Stimulated activated CD4-positive, alpha-beta T cell treated with anti-CD3 and anti-CD28 coated beads, Interleukin-4, amount 100 ng/mL, for 1 hour (primary cell): ENCODE measurements at places on chromosomes 3 and 15.

DNA sequence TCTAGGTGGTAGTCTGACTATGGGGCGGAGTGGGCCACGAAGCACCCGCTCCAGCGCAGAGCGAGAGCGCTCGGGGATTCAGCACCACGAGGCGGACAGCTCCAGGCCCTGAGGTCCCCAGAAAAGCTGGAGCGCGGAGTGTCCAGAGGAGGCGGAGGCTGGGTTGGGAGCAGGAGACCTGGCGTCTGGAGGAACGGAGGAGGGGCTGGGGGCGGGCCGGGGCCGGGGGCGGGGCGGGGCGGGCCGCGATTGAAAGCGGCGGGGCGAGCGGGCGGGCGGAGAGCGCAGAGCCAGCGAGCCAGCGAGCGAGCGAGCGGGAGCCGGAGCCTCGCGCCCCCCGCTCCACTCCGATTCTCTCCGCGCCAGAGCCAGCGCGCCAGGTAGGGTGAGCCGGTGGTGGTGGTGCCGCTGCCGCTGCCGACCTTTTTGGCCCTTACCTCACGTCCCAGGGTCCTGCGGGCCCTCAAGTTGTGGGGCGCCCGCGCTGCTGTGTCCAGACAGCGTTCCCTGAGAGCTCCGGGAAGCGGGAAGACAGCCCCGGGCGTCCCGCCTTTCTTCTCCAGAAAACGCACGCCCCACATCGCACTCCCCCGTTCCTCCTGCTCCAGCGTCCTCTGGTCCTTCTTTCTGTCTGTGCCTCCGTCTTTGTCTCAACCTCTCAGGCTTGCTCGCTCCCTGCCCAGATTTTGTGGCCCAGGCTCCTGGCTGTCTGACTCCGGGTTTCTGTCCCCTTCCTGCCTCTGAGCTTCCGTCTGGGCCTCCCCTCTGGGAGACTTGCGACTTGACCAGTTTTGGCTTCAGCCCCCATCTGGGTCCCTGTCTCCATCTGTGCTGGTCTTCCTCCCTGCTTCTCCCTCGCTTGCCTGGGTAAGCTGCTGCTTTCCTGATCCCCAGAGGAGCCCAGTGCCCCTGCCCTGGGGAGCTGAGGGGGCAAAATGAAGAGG lies at the start of gene GRM2:
GRM2 (plus strand) TSS at position 281 of the 944 bp plus-strand sequence. CDS start 1,916 bp downstream, outside the sequence.
- peak; percentile 32 for DNase-seq

DNA sequence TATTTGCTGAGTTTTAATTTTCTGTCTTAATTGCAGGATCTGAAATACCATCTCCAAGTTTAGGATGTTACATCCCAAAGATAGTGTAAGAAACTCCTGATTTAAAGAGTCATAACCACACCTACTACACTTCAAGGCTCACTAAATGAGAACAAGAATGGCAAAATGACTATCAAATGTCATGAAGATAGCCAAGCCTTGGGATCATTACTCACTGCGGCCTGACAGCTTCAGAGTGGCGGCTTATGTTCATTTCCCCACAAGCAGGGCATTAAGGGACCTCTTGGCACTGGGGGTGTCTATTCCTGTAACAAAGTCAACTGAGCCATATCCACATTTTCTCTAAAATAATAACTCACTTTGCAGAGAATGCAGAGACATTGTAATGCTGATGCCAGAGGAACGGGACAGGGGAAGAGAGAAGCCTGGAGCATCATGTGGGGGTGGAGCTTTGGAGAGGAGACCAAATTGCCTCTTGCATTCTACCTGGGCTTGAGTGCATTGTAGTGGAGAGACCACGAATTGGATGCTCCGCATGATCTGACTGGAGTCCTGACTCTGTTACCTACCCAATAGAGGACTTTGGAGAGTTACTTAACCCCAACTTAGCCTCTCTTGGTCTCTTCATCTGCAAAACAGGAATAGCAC lies 219.2 kb downstream of the OPA1 start:
- DNase-seq, result no peak

DNA sequence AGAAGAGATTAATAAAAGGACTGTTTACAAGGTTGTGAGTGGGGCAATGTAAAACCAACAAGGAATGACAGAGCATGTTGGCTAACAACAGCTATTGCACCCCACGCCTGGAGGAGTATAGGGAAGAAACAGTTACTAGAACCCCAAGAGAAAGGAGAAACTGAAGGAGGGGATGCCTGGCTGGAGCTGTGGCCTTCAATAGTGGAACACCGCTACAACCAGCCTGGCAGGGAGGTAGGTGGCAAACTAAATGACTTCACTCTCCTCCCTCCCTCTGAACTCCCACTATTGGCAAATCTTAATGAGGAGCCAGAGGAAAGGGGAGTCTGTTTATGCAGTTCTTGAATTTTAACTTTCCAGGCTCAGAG lies 7.2 kb upstream of the CD47 start:
- DNase-seq, result no peak

- DNase-seq, result peak; percentile 57
Measured at GRCh38 chr15:60649845-60650548, 171.1 kb upstream of the ICE2 start.

- DNase-seq, result no peak
Measured at GRCh38 chr3:194875581-194876402, 190.1 kb downstream of the FAM43A start.

DNA sequence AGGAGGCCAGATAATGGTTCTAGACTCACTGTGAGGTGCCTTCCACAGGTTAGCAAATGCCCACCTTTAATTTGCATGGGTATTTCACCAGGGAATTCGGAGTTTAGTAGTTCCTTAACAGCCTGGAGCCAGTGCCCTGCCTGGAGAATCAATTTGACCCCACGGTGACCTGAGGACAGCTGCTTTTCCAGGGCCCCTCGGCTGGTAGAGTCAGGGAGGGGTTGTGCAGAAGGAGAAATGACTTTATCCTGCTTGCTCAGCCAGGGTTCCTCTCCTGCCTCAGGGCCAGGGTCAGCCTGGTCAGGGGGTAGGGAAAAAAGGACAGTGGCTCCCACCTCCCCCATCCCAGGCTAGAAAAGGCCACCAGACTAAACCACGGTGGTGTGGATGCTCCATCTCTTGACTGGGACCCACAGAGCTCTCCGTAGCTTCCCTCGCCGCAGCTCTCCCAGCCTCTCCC lies 12.0 kb downstream of the DLL4 start:
- no peak for DNase-seq

GRCh38 chr15:48315041-48315440 lies 16.2 kb upstream of the DUT start:
- no peak for DNase-seq

DNA sequence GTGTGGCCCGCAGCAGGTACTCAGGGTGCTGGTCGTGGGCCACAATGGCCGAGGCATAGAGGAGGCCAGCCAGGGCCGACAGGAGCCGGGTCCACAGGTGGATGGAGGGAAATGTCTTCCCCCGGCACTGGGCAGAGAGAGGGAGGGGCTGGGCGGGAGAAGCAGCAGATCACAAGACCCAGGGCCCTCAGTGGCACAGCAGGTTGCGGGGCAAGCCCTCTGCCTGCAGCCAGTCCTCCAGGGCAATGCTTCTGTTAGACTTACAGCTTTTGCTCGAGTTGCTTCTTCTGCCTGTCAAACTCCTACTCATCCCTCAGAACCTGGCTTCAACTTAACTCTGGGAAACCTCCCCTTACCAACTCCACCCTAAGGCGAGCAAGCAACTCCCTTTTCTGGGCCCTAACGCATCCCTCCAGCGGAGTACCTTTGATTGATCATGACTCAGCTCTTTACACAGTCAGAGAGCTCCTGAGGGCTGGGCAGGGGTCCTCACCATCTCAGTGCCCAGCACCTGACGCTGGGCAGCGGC lies 16.0 kb downstream of the TMEM44 start:
- no peak for DNase-seq

DNA sequence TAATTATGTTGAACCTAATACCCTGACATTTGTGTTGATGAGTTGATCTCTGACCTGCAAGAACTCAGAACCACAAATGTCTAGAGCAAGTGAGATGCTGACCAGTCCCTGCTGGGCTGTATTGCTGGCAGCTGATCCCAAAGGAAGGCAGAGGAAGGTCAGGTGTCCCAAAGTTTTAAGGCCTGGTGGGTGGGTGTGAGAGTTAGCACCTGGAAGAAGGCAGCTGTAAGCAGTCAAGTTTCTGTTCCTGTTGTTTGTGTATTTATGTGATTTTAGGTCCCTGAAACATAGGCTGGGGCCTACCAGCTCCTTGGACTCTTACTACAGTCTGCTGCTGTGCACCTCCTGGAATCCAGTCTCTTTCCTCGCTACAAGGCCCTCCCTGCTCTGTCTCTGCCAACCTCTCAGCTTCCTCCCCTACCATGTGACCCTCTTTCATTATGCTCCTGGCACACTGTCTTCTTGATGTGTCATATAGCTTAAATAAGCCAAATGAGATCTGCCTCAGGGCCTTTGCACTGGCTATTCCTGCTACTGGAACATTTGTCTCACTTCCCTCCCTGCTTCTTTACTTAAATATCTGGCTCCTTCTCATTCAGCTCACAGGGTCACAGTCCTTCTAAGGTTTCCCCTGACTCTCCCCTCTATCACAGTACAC lies 31.0 kb upstream of the ATOSA start:
- no peak for DNase-seq

DNA sequence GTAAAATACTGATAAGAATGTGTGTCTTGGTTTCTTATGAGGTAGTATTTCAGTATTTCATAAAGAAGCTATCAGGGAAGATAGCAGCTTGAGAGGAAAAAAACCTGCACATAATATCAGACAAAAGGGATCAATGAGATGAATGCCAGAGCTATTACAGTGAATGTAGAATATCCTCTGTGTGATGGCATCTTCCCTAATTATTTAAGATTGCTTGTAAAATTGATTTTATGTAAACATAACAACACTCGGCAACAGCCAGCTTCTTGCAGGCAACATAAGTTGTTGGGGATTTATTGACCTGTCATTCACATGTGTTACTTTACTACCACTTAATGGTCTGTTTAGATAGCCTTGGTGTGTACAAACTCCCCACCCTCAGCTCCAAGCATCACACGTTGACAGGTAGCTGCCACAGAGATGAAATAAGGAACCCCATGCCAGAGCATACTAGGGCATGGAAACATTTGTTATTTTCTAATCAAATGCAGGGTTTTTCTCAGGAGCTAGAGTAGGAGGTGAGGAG lies 49.2 kb upstream of the RARB start:
- DNase-seq, result no peak

DNA sequence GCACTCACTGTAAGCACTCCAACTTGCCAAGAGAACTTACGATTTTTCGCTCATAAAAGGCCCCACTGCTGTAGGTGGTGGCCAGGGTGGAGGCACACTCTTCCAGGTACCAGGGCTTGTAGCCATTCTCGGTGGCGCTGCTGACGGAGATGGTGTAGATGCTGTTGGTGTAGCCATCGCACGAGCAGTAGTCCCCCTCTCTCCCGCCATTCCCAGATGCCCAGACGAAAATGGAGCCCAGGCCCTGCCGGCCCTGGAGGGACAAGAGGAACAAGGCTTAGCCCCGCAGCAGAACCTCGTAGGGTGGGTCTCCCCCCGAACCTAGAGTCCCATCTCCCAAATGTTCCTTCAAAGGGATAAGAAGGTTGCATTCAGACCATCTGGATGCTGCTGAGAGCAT lies 96.3 kb downstream of the PCSK6 start:
- DNase-seq, result no peak

- no peak for DNase-seq
Measured at GRCh38 chr3:56375654-56376053, 92.6 kb downstream of the ERC2 start.

- DNase-seq, result no peak
Measured at GRCh38 chr3:99111235-99111634, 209.7 kb upstream of the DCBLD2 start.

DNA sequence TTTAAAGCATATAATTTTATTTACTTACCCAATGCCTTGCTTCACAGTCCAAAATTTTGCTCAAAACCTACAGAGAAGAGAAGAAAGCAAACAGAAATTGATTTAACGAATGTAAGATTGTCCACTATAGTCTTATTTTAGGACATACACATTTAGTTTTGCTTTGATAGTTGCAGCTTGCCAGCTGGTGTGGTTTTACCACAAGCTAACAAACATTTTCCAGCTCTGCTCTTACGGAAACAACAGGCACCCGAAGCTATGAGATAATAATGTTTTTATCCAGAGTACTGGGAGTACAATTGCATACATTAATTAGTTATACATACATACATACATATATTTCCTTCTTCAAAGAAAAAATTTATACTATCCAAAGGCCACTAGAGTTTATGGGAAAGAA lies 10.4 kb downstream of the BCL6 start:
- DNase-seq, result no peak

DNA sequence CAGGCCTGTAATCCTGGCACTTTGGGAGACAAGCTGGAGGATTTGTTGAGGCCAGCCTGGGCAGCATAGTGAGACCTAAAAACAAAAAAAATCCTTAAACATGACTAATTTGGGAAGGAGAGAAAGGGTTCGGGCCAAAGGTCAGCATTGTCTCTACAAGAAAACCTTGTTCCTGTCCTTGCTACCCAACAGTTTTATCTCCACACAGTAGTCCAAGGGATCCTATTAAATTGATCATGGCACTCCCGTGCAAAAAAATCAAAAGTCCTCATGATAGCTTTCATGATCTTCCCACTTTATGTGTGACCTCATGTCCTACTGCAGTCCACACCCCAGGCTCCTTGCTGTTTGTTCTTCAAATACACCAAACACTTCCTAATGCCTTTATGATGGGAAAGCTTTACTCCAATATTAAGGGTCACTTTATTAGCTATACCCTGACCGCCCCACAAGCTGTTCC lies 4.2 kb downstream of the RPL15 start:
- no peak for DNase-seq

DNA sequence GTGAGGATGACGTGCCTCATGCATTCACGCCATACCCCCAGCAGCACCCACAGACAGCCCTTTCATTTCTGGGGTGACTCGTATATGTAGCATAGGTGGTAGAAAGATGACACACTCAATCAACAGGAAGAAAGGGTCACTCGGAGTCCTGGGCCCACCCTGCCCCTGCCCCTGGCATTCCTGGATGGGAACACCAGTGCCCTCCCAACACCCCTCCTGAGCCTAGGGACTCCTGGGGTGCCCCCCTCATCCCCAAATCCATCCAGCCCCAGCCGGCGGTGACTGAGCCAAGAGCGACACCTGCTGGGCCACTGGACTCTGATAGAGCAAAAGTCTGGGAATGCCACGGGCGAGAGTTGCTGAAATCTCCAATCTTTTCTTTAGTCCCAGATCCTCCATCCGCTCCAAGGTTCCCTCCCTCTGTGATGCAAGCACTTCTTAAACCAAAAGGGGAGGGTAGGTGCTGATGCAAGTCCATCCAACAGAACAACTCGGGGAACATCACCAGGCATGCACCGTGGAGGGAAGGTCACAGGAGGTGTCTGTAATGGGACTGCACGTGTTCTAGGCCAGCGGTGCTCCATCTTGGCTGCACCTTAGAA lies 31.1 kb downstream of the ACAN start:
- DNase-seq, result peak; percentile 7

DNA sequence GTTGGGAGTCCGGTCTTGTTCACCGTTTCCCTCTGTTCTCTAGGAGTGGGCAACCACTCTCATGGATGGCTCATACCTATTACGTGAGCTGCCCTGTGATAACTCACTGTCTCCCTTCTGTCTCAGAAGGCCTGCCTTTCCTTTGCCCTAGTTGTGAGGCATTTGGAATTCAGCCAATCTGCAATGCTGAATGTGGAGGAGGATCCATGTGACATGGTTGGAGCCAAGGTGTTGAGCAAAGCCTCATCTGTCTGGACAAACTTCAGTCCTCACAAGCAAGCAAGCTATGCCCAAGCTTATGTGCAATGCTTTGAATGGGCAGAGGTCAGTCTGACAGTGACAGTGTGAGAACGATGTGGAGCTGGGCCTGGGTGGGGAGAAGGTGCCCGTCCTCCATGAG lies 37.8 kb upstream of the ATP10A start:
- DNase-seq, result no peak

GRCh38 chr3:159899166-159899565 lies 89.5 kb upstream of the IL12A start:
- no peak for DNase-seq

- DNase-seq, result no peak
Measured at GRCh38 chr15:53033709-53034108, 243.6 kb upstream of the ONECUT1 start.
